ENCODE measurements at places on chromosomes 7 and 10. TPM values are rescaled to one million over a fixed set of nuclear protein-coding genes. Genes with fewer than 3 reads are reported as not detected.

The ZNF727 gene
- total RNA-seq: 0.44 TPM

The OR6B1 gene
- not detected for total RNA-seq

DNA sequence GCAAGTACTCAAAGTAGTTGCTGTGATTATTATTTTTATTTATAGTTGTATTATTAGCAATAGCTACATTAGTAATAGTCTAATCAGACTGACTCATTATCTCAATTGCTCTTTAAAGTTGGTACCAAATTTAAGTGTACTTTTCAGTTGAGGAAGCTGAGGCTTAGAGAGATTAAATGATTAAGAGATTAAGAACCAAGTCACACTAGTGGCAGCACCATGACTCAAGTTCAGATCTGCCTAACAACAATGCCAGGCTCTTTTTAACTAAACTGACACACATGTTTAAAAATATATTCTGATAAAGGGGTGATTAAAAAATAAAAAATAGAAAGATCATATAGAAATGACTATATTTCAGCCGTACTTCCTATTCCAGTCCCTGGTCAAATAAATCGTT is 42.0 kb downstream of the FZD1 start:
- no peak for DNase-seq

- DNase-seq: no peak
These were observed 468.2 kb upstream of the LRRTM3 start for GRCh38 chr10:66457629-66458028.

The EBLN1 gene
- total RNA-seq: 0.09 TPM

- DNase-seq: no peak
These were observed 48.9 kb downstream of the VOPP1 start for GRCh38 chr7:55523366-55523765.

The PLAU gene
- total RNA-seq: 21.4 TPM

The LDB3 gene
- total RNA-seq: 208 TPM

- DNase-seq: no peak
These were observed 11.7 kb upstream of the ARPC1B start for GRCh38 chr7:99362801-99363200.

The ZMIZ2 gene
- total RNA-seq: 10.9 TPM

The COL13A1 gene
- 12.5 TPM for total RNA-seq

The GIMAP4 gene
- 23.4 TPM for total RNA-seq

- DNase-seq: peak; percentile 54
These were observed 40.2 kb upstream of the ATP6V0A4 start for GRCh38 chr7:138838166-138838565.

GRCh38 chr10:600234-600633 is 89.2 kb downstream of the DIP2C start:
- no peak for DNase-seq

The MEOX2 gene
- 58.7 TPM for total RNA-seq

DNA sequence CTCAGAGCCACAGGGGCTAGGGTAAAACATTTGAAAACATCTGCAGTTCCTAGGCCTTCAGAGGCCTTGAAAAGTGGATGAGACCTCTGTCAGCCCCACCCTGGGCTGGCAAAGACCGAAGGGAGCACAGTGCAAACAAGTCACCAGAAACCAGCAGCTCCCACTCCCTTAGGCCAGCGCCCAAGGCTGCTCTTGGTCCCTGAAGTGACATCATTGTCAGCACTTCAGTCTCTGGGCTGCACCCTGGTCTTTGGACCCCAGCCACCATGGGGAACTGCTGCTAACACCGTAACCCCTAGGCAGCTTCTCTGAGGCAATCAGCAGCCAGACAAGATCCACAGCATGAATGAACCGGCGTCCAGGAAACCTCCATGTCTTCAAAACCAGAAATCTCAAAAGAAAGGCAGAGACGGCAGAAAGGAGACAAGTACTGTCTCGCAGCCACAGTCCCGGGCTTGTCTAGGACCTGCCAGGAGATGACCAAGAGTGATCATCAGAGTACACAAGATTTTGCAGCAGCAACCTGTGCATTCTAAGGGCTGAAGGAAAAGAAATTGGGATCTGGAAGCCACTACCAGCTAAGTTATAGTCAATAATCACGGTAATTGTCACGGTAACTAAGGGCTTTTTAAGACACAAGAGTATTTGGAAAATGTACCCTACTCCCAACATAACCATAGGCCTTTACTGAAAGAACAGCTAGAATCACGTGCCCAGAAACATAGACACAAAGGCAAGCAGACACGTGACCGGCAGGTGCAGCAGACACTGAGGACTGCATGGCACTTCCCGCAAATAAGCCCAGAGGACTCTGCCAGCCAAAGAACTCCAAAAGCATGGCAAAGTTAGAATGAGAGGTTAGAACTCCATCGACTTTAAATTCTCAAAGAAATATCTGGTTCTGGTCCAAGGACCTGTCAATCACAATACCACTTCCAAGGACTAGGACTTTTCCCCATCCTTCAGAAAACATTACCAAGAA is 23.3 kb downstream of the CPXM2 start:
- no peak for DNase-seq

GRCh38 chr10:70115948-70116682 is 16.5 kb downstream of the AIFM2 start:
- DNase-seq: peak; percentile 36

The CUBN gene
- total RNA-seq: 2.0 TPM

The SFTPA1 gene
- total RNA-seq: not detected

The UCMA gene
- total RNA-seq: 2.6 TPM

The MYOF gene
- total RNA-seq: 37.6 TPM

The ANXA8 gene
- total RNA-seq: not detected

DNA sequence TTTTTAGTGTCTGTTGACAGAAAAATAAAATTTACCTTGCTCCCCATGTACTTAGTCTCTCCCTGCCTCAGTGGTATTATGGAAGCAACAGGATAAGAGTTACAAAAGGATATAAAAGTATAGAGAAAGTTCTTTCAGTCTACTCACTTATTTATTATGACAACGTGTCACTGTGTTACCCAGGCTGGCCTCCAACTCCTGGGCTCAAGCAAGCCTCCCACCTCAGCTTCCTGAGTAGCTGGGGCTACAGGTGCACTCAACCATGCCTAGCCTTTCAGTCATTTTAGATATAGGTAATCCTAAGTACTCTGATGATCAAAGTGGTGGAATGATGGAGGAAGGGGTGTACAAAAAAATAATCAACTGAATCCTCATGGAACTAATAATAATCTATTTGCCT is 215.2 kb upstream of the MKLN1 start:
- DNase-seq: no peak

DNA sequence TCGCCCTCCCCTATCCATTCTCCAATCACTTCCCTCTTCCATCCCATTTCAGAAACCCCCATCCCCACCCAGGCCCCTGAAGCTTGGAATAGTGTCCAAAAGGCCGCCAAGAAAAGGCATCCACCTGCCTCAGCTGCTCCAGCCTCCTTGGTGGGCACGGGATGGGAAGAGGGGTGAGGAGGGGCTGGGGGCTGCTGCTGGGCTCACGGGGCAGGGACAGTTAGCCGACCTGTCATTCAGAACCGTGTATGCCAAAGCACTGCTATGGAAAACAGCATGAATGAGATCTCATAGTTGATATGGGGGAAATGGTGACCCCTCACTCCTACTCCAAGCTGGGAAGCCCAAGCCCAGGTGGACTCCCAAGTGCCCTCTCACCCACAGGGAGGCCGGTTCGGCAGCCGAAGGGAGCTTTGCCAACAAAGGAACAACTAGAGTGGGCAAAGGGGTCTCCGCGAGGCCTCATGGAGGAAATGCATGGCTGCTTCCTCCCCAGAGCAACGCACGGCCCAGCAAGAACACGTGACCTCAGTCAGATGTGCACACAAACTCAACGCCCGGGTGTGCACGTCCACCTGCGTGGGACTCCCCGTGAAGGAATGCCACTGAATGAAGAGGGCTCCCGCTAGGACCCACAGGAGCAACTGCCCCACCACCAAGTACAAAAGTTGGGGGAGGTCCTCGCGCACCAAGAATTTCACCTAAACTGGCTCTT is 52.5 kb downstream of the EBF3 start:
- no peak for DNase-seq

- DNase-seq: peak; percentile 25
These were observed 5.2 kb downstream of the SFMBT2 start for GRCh38 chr10:7405637-7406036.

The GIMAP8 gene
- total RNA-seq: 4.9 TPM

- DNase-seq: no peak
These were observed 39.8 kb upstream of the ELN start for GRCh38 chr7:73988197-73988596.

GRCh38 chr10:31320550-31321211 is 1.7 kb downstream of the ZEB1 start:
- DNase-seq: peak; percentile 81

The DMTF1 gene
- total RNA-seq: 98.1 TPM

The ADIRF gene
- 9.7 TPM for total RNA-seq

DNA sequence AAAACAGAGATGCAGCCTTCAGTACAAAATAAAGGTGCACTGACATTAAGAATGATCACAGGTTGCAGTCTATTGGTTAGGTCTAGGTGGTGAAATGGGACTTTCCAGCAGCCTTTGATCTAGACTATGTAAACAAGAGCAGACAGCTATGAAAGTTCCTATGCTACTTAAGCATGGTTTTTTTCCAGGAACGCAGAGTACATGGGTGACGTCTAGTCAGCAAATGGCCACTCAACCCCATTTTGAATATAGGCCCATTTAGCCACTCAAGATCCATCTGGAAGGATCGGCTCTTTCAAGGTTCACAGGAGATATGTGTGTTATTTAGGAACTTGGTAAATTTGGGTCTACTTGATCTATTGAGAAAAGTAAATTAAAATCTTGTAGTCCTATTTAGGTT is 1424.6 kb upstream of the LRRTM3 start:
- DNase-seq: no peak

DNA sequence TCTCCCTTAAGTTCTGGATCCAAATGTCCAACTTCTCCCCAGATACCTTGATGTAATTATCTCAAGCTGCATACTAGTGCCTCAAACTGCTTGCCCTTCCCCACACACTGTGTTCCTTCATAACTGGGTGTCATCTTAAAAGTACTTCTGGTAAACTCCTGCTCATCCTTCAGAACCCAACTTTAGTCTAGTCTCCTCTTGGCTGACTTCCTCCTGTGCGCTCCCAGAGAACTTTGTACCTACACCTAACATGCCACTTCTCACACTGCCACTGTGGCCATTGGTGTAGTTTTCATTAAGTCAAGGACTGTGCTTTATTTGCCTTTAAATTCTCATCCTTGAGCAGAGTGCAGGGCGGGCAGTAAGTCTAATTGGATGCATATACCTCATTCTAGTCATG is 575.2 kb upstream of the GALNT17 start:
- DNase-seq: no peak

DNA sequence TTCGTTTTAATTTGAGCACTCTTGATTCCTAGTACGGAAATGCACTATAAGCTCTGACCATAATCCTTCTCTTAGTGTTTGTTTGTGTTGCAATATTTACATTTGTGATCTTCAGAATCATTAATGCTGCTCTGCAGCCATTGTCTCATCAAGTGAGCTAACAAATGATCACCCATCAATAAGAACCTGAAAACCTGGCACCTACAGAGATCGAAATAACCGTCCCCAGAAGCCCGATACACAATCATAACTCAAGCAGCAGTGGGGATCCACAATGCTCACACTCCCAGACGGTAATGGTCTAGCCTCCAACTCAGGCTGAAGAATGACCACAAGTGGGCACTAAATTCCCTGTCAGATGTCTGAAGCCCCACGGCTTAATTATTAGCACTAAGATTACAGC is 156.0 kb upstream of the NFE2L3 start:
- DNase-seq: no peak

The IGFBP1 gene
- total RNA-seq: 0.09 TPM

GRCh38 chr10:33982995-33983394 is 648.5 kb upstream of the NRP1 start:
- DNase-seq: no peak

DNA sequence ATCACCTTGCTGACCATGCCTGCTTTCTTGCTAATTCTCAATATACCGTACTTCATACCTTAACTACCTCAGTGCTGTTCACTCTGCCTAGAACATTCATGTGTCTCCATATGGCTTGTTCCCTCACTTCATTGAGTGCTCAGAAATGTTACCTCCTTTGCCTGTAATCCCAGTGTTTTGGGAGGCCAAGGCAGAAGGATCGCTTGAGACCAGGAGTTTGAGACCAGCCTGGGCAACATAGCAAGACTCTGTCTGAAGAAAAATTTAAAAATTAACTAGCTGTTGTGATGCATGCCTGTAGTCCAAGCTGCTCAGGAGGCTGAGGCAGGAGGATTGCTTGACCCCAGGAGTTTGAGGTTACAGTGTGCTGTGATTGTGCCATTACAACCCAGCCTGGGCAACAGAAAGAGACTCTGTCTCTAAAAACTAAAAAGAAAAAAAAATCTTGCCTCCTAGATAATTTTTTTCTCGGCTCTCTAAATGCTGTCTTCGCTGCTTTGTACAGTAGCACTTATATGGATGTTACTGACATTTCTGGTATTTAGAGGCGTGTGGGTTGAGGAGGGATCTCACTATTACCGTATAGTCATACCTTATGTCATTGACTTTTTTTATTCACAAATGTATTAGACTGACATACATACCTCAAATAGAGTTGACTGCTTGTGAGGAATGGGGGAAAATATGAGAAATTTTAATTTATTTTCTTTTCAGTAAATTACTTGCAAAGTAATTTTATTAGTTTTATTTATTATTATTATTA is 63.7 kb downstream of the LCOR start:
- DNase-seq: no peak

The ADAP1 gene
- total RNA-seq: 2.0 TPM

The EPHB4 gene
- 44.6 TPM for total RNA-seq

The NKX1-2 gene
- total RNA-seq: not detected

DNA sequence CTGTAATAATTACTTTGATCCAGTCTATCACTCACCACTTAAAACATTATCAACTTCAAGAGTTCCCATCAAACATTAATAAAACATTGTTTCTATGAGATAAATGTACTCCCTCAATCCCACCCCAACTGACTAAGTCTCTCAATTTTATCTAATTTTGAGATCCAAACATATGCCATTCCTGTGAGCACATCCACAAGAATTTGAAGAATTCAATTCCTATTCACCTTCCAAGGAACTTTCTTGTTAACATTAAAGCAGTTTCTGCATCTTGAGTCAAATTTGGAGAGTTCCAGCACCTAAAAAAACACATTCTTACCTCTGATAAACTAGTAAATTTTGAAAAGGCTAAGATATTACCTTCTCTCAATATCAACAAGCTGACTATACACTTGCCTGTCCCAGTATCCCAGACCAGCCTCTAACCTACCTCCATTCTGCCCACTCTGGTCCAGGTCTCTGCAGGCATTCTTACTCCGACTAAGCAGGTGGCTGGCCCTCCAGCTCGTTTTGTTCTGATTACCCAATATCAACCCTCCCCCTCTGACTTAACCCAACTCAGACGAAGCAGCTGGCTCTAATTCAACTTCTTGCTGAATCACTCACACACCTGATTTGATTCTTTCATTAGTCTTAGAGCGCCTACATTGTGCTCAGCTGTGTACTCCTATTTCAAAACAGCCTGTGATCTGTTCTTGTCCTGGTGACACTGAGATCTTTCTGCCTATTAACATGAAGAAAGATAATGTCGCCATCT is 275.2 kb downstream of the IPMK start:
- DNase-seq: no peak

The C10orf53 gene
- not detected for total RNA-seq

The C7orf25 gene
- 2.1 TPM for total RNA-seq

GRCh38 chr10:125928928-125929585 is 32.7 kb downstream of the FANK1 start:
- peak; percentile 3 for DNase-seq

The INMT gene
- total RNA-seq: 15.7 TPM

Measured in muscle of leg (tissue), 16 donors.